SIG-M5 (cell line): ENCODE measurements at places on chromosomes 2 and 18.

GRCh38 chr2:174683392-174683759, 80.9 kb downstream of the CHRNA1 start:
- no peak for DNase-seq

DNA sequence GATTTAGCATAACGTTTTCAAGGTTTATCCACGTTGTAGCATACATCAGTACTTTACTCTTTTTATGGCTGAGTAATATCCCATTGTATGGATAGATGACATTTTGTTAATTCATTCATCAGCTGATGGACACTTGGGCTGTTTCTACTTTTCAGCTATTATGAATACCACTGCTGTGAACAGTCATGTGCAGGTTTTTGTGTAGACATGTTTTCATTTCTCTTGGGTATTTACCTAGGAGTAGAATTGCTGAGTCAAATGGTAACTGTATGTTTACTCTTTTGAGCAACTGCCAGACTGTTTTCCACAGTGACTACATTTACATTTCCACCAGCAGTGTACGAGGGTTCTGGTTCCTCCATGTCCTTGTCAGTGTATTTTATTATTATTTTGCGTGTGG, 33.9 kb downstream of the COX7A2L start:
- DNase-seq: no peak

DNA sequence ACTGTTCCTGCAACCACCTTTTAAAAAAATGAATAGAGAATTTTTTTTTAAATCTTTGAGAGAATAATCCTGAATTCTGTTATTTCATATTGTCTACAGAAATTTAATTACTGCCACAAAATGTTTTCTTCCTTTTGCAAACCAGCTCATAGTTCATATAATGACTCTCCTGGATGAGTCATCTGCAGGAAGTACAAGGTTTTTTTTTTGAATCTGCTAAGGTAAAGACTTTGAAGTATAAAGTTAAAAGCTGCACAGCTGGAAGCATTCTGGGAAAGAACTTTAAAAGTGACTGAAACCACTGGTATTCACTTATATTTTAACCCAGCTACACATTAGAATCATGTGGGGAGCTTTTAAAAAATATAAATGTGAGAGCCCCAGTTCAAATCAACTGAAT, 25.4 kb downstream of the SESTD1 start:
- no peak for DNase-seq

DNA sequence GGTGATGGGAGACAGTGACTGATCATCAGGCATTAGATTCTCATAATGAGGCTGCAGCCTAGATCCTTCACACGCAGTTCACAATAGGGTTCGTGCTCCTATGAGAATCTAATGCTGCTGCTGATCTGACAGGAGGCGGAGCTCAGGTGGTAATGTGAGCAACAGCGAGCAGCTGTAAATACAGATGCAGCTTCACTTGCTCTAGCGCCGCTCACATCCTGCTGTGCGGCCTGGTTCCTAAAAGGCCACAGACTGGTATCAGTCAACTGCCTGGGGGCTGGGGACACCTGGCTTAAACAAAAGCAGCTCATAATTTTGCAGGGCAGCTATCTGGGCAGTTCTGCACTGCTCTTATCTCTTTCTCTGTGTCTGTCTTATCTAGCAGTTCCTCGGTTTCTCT, 20.4 kb upstream of the CD226 start:
- DNase-seq: no peak

- no peak for DNase-seq
These were observed 87.1 kb downstream of the SS18 start for GRCh38 chr18:26003356-26003755.

DNA sequence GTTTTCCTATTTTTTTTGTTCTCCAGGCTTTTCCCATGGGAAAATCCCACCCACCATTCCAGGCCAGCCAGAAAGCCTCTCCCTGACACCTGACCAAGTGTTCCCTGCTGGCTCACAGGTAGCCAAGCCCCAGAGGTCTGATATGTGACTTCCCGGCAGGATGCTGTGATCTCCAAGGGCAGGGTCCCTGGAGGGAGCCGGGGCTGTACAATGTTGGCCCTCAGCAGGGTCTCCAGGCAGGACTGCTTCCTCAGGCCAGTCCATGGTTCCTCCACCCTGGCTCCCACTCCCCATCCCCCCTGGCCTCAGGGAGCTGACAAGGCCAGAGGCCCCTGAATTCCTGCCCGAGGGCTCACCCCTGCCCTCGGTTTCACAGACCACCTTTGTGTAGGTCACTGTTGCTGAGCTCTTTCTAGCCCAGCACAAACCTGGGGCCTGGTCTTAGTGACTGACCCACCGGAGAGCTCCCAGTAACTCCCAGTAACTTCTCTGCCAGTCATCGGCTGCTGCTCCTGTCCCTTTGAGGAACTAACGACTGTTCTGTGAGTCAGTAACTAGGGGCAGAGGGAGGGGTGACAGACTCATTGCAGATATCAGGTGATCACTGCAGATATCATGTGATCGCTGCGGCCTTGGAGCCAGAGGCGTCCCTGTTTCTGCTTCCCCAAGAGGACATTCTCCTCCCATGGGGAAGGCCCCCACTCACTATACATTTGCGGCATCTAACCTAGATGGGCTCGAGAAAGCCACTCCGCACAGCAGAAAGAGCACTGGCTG, 38.7 kb downstream of the SDC1 start:
- peak; percentile 89 for DNase-seq

DNA sequence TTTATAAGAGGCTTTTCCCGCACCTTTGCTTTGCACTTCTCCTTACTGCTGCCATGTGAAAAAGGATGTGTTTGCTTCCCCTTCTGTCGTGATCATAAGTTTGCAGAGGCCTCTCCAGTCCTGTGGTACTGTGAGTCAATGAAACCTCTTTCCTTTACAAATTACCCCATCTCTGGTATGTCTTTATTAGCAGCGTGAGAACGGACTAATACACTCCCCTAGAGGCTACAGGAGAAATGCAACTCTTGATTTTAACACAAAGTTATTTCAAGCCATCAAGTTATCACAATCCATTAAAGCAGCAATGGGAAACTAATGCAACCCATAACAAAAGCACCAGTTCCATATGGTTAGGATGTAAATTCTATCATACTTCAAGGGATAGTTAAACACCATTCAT, 1378.8 kb upstream of the DDX18 start:
- DNase-seq: no peak

GRCh38 chr18:55787536-55788073, 199.6 kb upstream of the TCF4 start:
- no peak for DNase-seq

GRCh38 chr2:134118279-134119116, 135.4 kb upstream of the MGAT5 start:
- peak; percentile 94 for DNase-seq

DNA sequence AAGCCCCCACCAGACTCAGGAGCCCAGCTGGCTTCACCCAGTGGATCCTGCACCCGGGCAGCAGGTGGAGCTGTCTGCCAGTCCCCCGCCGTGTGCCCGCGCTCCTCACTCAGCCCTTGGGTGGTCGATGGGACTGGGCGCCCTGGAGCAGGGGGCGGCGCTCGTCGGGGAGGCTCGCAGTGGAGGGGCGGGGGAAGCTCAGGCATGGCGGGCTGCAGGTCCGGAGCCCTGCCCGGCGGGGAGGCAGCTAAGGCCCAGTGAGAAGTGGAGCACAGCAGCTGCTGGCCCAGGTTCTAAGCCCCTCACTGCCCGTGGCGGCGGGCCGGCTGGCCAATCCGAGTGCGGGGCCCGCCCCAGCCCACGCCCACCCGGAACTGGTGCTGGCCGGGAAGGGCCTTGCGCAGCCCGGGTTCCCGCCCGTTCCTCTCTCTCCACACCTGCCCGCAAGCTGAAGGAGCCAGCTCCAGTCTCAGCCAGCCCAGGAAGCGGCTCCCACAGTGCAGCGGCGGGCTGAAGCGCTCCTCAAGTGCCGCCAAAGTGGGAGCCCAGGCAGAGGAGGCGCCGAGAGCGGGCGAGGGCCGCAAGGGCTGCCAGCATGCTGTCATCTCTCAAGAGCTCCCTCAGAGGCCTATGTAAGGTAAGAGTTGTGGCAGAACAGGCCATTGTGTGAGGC, 1307.8 kb upstream of the TMEFF2 start:
- no peak for DNase-seq

- no peak for DNase-seq
These were observed 1.6 kb downstream of the MAP4K4 start for GRCh38 chr2:101698844-101699754.

GRCh38 chr2:152804687-152805408, 86.4 kb downstream of the ARL6IP6 start:
- DNase-seq: no peak

GRCh38 chr2:159648643-159649042, 32.3 kb upstream of the BAZ2B start:
- no peak for DNase-seq

- DNase-seq: no peak
These were observed 507 bp downstream of the CNNM4 start for GRCh38 chr2:96760986-96761832.

GRCh38 chr2:231785413-231785812, 832 bp upstream of the COPS7B start:
- no peak for DNase-seq
